Esophagus mucosa (tissue), 1 donor: ENCODE measurements at places on chromosomes 12 and 14. TPM values are rescaled to one million over a fixed set of nuclear protein-coding genes. Genes with fewer than 3 reads are reported as not detected.

Gene ETFRF1
- 13.1 TPM for total RNA-seq

DNA sequence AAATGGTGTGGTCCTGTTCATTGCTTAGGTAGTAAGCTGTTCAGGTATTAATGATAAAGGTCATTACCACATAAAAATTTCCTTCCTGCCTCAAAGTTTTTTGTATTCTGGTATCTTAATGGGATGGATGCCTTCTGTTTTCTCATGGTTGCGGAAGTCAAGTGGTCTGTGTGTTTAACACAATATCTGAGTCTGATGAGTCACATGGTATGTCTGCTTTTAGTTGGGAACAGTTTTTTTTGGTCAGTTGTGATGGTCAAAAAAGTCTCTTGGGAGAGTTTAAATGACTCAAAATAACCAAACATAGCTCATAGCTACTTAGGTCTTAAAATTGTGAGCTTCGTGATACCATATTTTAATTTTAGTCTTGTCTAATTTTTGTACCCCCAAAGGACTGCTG is 40.7 kb downstream of the STK38L start:
- ATAC-seq: no peak

DNA sequence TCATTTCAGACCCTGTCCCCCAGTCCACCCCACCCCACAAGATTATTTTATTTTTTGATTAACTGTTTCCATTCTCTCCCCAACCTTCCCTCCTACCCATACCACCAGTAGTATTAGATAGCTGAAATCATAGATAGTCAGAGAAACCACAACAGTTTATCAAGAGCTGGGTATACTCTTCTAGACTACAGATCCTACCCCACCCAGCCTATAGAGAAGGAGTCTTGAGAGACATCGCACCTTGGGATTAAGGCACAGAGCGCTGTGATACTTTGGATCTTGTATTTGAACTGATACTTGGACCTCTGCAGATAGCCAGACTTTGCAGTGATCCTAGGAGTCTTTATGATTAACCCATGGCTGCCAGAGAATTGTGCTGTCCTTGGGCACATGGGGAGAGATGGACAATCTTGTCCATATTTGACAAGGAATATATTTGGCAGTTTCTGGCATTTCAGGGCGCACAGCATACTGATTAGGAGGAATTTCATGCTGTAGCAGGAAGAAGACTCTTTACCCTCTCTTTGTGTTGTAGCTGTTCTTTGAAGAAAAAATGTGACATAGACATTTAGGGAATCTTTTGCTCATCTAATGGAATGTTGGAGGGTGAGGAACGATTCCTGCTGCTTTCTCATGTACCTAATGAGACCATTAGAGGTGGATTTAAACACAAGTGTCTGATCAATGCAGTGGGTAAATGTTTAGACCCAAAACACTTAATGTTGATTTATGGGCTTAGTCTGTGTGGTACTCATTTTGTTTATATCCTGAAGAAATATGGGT is 982 bp downstream of the RBMS2 start:
- no peak for ATAC-seq

Gene DAO
- not detected for total RNA-seq

- ATAC-seq: no peak
Observed at GRCh38 chr12:30026621-30027234, 243.0 kb upstream of the TMTC1 start.

GRCh38 chr14:105309371-105309770 is 5.2 kb upstream of the PACS2 start:
- ATAC-seq: no peak

DNA sequence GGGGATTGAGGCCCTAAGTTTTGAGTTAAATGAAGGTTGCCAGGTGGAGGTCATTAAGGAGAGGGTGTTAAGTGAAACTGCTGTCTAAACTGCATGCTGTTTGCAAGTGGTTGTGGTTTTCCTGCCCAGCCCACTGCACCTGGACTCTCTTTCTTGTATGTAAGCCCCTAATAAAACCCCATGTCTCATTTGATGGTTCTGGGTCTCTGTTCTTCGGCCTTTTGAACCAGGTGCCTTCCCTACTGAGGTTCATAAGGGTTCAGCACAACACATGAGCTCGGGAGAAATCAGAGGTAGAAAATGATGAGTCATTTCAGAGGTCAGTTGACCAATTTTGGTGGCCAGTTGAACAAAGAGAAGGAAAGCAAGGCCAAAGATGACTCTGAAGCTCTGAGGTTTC is 382.5 kb downstream of the RPS29 start:
- ATAC-seq: no peak

Gene PRH2
- not detected for total RNA-seq

GRCh38 chr12:97943359-97943758 is 480.8 kb downstream of the RMST start:
- no peak for ATAC-seq

DNA sequence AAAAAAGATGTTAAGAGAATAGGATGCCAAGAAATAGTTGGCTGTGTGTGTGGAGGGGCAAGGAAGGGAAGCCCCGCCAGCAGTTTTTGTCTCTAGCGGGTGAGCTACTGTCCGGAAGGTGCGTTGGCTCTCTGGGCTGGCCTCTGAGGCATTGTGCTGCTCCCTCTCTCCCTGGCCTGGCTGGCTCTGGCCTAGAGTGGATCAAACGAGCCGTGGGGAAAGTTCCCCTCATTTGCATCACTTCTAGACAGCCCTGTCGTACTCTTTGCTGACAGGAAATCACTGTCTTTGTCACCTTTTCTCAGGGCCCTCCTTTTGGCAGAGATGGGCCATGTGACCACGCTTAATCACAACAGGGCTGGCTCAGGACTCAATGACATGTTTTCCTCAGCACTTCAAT is 236.1 kb upstream of the NPAS3 start:
- ATAC-seq: peak; percentile 69
